ENCODE measurements at places on chromosomes 16 and 17.

DNA sequence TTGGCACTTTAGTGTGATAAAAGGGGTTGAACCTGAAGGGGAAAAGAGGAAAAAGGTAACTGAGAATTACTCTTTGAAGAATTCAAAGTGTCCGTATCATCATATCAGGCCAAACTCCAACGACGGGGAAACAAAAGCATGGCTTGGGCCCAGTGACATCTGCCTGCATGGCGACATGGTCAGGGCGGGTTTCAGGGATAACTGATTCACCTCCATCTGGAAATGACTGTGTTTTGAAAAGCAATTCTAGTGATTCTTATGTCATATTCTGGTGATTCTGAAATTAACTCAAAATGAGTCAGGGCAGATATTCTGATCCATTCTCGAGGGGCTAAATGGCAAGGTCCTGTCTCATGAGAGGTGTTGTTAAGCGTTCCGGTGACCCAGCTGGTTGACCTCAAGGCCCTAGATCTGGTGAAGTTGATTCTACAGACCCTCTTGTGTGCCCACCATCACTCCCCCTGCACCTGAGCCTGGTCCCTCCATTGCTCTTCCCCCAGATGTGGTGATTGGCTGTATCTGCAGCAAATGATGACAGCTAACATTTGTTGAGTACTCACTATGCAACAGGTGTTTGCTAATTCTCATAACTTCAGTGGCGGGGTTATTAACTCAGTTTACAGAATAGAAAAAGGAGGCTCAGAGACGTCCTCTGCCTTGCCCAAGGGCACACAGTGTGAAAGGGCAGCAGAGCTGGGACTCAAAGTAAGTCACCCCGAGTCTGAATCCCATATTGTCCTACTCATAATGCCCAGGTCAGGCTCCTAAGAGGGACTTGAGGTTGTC is 251.8 kb downstream of the MAF start:
- ATAC-seq, result no peak

GRCh38 chr16:19172098-19172780 is 4.2 kb downstream of the SYT17 start:
- no peak for ATAC-seq

GRCh38 chr16:20303012-20303411 is 24.3 kb downstream of the GP2 start:
- no peak for ATAC-seq

GRCh38 chr16:72203401-72203800 is 31.4 kb upstream of the PMFBP1 start:
- peak; percentile 44 for ATAC-seq

Data from activated CD4-positive, CD25-positive, alpha-beta regulatory T cell treated with anti-CD3 and anti-CD28 coated beads, Interleukin-2, amount 50 U/mL, for 24 hours (primary cell).